ENCODE measurements at places on chromosomes 2 and 18.

DNA sequence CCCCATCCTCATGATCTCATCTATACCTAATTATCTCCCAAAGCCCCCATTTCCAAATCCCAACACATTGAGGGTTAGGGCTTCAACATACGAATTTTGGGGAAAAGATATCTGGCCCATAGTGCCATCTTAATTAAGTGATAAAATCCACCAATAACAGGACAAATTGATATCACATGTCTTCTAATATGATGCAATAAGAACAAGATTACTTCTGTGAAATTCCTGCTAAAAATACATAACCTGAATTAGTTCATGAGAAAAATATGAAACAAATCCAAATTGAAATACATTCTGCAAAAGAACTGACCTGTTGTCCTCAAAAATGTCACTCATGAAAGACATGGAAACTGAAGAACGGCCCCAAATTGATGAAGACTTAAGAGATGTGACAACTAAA, 28.8 kb downstream of the FOXI3 start:
- DNase-seq = no peak

DNA sequence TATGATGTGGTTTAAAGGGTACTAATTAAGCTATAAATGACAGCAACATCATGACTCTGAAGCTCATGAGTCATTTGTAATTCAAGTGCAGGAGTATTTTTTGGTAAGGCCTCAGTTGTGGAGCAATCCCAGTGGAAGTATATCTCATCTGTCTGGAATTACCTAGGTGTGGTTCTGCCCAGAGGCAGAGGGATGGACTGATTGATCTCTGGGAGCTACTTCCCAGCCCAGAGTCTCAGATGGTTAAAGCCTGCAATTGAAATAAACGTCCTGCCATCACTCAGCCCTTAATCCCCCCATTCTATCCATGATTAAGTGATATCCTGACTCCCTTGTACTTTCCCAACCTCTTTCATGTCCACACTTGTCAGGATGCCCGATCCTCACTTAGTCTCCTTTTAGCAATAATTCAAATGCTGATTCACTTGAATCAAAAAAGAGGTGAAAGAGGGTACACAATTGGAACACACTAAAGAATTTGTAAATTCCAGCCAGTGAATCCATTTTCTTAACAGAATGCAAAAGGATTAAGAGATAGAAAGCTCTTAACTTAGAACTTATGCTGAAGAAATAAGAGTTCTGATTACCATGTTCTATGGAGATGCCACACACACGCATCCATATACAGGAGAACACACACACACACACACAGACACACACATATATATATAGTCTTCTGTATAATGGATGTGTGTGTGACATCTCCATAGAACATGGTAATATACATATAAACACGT, 664.4 kb downstream of the NYAP2 start:
- DNase-seq = no peak

DNA sequence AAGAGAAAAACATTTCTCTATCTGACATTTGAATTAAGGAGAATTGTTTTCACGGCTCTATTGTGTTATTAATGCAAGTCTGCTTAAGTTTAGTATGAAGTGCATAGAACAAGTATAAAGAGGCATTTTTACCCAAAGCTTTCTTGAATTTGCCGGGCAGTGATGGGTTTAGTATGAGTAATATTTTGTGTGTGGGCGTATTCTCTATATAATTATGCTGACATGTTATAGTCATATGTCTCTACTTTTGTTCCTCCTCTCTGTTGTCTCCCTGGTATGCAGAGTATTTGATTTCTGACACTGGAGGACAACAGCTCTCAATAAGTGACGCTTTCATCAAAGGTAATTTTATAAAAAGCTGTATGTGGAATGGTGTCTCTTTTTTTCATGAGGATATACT, 45.9 kb downstream of the PIKFYVE start:
- no peak for DNase-seq

DNA sequence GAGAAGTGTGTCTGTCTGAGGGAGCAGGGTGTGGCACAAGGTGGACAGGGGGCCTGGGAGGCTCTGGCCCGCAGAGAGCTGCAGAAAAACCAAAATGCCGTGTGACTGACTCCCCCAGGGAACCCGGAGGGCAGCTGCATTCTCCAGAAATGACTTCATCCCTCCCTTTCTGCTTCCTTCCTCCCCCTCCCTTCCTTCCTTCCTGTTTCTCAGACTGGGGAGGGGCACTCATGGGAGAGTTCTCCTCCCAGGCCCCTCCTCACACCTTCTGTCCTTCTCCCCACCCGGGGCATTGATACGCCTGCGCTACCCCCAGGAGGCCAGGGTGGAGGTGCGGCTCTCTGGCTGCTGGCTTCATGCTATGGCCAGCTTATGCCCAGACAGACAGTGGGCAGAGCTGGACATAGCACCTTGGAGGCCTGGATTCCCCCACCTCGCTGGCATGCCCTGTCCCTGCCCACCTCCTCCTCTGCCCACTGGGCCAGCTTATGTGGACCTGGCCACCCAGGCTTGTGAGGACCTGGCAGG, 8.2 kb upstream of the GPR17 start:
- no peak for DNase-seq

DNA sequence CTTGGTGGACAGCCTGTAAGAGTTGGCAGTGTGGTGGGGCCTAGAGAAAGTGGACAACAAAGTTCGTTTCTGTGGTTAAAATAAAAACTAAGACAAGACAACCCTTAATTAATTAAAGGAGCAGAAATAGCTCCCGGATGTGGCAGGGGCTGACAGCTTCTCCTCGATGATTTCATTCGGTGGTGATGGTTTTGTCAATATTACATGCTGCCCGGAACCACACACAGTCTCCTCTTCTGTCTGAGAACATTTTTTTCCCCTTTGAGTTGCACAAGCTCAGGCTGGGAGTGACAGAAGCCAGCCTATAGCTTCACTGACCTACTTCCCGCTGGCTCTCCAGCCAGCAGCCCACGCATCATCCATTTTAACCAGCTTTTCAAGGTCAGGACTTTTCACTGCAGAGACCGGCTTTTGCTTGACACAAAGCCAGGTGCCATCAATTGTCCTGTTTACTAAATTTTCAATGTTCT, 378.8 kb downstream of the SLC4A3 start:
- no peak for DNase-seq

DNA sequence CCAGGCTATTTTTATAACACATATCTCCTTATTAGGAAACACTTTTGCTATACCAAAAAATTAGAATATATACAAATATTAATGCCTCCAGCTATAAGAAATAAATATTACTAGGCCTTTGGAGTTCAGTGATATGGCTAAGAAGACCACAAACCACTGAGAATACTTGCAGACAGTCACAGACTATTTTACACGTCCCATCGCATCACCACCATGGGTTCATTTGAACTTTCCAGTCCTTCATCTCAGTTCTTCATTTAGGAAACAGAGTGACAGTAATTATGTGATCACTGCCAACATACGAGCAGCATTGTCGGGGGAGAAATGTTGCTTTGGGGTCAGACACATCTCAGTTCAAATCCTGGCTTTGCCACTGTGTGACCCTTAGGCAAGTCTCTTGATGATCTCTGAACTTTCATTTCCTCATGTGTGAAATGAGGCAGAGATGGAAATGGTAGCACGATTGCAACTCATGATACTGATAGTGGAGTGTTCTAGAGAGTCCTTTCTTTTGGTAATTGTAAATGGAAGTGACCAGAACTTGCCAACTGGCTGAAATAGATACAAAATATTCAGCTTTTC, 138.9 kb upstream of the NRP2 start:
- DNase-seq = no peak

GRCh38 chr2:196590286-196590685, 49.2 kb upstream of the CCDC150 start:
- DNase-seq = no peak

DNA sequence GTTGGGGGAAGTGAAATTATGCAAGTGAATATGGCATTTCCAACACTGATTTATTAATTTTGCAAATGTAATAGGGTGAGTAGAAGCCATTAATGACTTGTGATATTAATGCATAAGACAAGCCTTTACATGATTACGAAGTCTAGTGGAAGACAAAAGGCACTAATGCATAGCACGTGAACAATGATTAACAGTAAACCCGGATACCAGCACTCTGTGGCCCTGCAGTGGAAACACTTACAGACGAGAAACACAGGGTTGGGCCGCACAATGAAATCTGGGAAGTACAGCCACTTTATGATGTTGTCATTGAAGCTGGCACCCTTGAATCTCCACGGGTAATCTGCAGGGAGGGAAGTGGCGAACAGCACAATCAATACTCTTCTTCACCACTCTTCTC, 233.4 kb downstream of the NAPG start:
- DNase-seq = no peak

DNA sequence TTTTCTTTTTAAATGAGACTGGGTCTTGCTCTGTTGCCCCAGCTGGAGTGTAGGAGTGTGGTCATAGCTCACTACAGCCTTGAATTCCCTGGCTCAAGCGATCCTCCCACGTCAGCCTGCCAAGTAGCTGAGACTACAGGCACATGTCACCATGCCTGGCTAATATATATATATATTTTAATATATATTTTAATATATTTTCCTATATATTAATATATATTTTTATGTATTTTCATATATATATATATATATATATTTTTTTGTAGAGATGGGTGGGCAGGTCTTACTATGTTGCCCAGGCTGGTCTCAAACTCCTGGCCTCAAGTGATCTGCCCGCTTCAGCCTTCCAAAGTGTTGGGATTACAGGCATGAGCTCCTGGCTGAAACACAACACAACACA, 144.5 kb upstream of the GATA6 start:
- DNase-seq = no peak

GRCh38 chr18:40935423-40935822, 1019.6 kb upstream of the PIK3C3 start:
- DNase-seq = peak; percentile 7

GRCh38 chr2:133942398-133942797, 311.5 kb upstream of the MGAT5 start:
- DNase-seq = no peak

All from CMK (cell line).